A549 treated with ZK216348 at 1 μM for 4 hours (cell line): ENCODE measurements at places on chromosomes 2 and 18. TPM values are rescaled to one million over a fixed set of nuclear protein-coding genes. Genes with fewer than 3 reads are reported as not detected.

The DHX57 gene
- total RNA-seq: 20.4 to 26.3 TPM (median 21.9 TPM) in 5 replicates

The TMEM37 gene
- total RNA-seq: 1.5 to 2.1 TPM (median 1.6 TPM) in 5 replicates

The ANKRD30BL gene
- not detected in 5 replicates for total RNA-seq

The SH3RF3 gene
- total RNA-seq: 0.28 to 0.63 TPM (median 0.49 TPM) in 5 replicates

The GULP1 gene
- 27.9 to 42.0 TPM (median 37.5 TPM) in 5 replicates for total RNA-seq

The HK2 gene
- 0.76 to 1.3 TPM (median 1.1 TPM) in 5 replicates for total RNA-seq

The NGEF gene
- 12.8 to 20.8 TPM (median 17.1 TPM) in 5 replicates for total RNA-seq

The CENPA gene
- 46.7 to 57.0 TPM (median 49.9 TPM) in 5 replicates for total RNA-seq

The GAL3ST2 gene
- total RNA-seq: 0.20 to 0.46 TPM (median 0.33 TPM) in 5 replicates

The EHD3 gene
- total RNA-seq: 6.2 to 9.4 TPM (median 8.3 TPM) in 5 replicates

The CNGA3 gene
- not detected in 5 replicates for total RNA-seq

The OSR1 gene
- 5.8 to 9.3 TPM (median 6.5 TPM) in 5 replicates for total RNA-seq

The CCDC74B gene
- 4.6 to 7.2 TPM (median 6.2 TPM) in 5 replicates for total RNA-seq

The EVX2 gene
- total RNA-seq: not detected in 5 replicates

The TMEM182 gene
- total RNA-seq: 3.5 to 5.6 TPM (median 4.5 TPM) in 5 replicates

The CCDC121 gene
- total RNA-seq: 2.7 to 4.6 TPM (median 4.0 TPM) in 5 replicates

The CREG2 gene
- total RNA-seq: 7.3 to 13.6 TPM (median 12.6 TPM) in 5 replicates

The MATN3 gene
- total RNA-seq: 9.8 to 16.8 TPM (median 14.4 TPM) in 5 replicates

The SNRNP200 gene
- 91.2 to 133 TPM (median 126 TPM) in 5 replicates for total RNA-seq
